ENCODE measurements at places on chromosomes 3 and 15. TPM values are rescaled to one million over a fixed set of nuclear protein-coding genes. Genes with fewer than 3 reads are reported as not detected.

DNA sequence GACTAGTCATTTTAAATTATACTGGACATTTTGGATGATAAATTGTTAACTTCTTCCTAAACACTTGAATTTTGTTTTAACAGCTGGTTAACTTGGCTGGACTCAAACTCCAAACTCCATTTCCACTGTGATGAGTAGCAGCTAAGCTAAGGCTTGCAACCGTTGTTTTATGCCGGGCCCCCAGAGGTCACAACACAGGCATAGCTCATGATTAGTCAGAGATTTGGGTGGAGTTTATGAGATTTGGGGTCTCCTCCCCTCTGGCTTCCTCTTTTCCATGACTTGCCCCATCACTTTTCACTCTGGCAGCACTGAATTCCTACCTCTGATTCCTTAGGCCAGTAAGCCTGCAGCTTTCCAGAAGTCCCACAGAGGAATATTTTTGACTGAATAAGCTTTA, 12.8 kb downstream of the THAP10 start:
- DNase-seq = no peak

Gene GOLGA6L10
- total RNA-seq = 0.73 TPM

Gene CFAP100
- not detected for total RNA-seq

Gene ARPP21
- not detected for total RNA-seq

Gene KIF7
- 5.1 TPM for total RNA-seq

DNA sequence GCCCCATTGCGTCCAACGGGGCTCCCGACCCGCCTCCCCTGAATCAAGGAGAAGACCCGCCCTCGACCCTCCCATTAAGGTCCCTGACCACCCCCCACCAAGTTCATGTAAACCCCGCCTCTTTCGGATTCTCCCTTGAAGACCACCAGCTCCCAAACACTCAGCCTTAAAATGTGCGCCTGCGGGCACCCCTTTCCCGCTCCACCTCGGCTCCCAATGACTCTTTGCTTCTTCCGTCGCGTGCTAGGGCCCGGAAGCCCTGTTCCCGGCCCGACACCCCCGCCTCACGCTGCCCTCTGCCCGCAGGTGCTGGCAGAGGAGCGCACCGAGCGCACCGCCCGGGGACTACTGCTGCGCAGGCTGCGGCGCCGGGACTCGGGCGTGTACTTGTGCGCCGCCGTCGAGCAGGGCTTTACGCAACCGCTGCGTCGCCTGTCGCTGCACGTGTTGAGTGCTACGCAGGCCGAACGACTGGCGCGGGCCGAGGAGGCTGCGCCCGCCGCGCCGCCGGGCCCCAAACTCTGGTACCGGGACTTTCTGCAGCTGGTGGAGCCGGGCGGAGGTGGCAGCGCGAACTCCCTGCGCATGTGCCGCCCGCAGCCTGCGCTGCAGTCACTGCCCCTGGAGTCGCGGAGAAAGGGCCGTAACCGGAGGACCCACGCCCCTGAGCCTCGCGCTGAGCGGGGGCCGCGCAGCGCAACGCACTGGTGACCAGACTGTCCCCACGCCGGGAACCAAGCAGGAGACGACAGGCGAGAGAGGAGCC, 2.7 kb upstream of the LSMEM2 start:
- no peak for DNase-seq

- DNase-seq = peak; percentile 81
These were observed 11.1 kb downstream of the RUVBL1 start for GRCh38 chr3:128112357-128112968.

GRCh38 chr3:89925976-89926375, 818.6 kb downstream of the EPHA3 start:
- no peak for DNase-seq

Gene NANOGP8
- total RNA-seq = not detected

DNA sequence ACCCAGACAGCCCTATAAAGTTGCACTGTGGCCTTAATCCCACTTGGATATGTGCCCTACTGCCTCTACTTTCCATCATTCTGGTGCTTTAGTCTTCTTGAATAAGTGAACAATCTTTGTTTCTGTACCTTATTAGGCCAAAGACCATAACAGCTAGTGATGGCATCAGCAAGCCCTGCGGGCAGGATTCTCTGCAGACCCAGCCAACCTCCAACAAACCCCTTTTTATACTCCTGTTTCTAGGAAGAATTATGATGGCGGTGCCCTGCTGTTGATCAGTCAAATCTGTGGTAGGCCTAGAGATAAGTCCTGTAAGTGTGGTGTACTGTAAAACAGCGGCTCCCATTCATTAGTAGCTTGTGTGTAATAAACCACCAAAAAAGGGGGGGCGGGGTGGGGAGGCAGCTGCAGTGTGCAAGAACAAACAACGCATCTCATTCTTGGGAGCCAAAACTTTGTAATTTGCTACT, 40.5 kb downstream of the SOX2 start:
- no peak for DNase-seq

GRCh38 chr3:148790851-148791735, 36.5 kb upstream of the CPB1 start:
- no peak for DNase-seq

DNA sequence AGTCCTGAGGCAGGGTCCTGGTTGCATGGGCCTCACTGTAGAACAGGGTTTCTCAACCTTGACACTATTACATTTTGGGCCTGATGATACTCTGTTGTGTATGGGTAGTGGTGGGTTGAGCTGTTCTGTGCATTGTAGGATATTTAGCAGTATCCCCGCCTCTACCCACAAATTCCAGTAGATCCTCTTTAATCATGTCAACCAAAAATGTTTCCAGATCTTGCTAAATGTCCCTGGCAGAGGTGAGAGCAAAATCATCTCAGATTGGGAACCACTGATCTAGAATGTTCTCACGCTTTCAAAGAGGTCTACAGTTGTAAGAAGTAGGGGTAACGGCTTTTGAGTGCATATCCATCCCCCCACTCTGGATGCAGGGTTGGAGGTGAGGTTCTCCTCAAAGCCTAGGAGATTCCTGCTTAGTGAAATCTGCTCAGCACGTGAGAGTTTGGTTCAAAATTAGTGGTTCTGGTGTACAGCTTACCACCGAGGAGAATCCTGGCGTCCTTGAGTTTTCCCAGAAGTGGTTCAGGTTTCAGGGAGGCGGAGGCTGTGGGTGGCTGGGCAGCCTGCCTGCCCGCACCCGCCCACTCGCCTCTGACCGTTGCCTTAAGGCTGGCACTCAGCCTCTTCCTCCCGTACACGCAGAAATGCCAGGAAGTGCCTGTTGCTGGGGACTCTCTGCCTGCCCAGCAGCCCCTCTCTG, 5.3 kb downstream of the ACVR2B start:
- DNase-seq = no peak

Gene AGBL1
- not detected for total RNA-seq

DNA sequence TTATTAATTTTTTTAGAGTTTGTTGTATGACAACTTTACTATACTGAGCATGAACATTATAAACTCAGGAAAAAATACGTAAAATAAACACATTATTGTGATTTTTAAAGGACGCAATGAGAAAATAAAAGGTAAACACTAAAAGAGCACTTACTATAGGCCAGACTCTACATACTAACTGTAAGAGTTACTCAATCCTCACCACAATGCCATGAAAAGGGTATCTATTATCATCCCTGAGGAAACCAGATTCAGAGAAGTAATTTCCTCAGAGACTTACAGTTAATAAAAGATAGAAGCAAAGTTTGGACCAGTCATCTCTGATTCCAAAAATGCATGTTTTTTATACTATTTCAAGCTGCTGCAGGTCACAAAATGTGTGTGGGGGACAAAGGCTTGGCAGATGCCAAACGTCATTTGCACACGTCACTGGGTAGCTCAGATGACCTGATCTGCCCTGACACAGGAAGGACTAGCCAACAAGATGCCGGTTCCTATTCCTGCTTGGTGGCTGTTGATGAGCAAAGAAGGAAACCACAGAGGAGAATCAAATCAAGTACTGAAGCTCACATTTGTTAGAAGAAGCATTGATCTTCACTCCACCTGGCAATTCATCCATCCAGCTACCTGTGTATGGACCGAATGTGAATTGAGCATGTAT, 42.3 kb downstream of the KLHL6 start:
- DNase-seq = no peak

Gene ALPK3
- 68.4 TPM for total RNA-seq

Gene ITIH3
- total RNA-seq = not detected

DNA sequence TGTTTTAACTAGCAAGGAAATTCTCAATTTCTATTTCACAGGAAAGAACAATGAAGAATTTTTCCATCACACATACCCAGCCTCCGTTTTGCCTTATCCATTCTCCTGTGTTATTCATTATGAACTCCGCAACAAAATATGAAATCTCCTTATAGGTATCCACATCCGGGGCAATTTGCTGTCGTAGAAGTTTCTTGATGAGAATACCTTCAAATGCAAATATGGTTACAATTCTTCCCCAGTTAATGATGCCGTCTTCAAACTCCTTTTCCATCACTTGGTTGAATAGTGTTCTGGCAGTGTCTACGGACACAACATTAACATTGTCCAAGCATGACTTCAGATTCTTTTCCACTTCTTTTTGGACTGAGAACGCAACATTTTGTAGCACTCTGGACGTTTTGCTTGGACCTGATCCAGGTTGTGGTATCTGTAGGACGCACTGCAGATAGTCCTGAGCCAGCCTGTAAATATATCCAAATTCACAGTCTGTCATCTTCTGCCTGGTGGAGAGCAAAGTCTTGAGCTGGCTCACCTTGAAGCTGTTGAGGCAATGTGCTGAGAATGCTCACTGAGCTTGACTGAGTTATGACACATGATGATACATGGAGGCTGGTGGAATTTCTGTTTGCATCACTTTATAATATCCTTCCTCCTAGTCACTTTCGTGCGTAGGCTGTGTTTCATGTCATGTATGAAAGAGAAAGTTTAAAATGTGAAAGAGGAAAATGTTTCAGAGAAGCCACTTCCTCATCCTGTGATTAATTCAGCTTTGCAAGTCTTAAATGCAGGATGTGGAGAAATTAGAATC, at the start of gene BCL2A1:
TSS of gene BCL2A1 (minus strand) at position 573 of the 811 bp plus-strand sequence. CDS start at position 496, 77 bp downstream.
- no peak for DNase-seq

GRCh38 chr3:134239538-134239937, 11.1 kb downstream of the RYK start:
- no peak for DNase-seq

DNA sequence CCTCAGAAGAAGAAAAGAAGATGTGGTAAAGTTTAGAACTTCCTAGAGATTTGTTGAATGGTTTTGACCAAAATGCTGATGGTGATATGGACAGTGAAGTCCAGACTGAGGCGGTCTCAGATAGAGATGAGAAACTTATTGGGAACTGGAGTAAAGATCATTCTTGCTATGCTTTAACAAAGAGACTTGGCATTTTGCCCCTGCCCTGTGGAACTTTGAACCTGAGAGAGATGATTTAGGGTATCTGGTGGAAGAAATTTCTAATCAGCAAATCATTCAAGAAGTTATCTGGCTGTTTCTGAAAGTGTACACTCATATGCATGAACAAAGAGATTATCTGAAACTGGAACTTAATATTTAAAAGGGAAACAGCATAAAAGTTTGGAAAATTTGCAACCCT, 505.2 kb downstream of the NSUN3 start:
- DNase-seq = no peak

DNA sequence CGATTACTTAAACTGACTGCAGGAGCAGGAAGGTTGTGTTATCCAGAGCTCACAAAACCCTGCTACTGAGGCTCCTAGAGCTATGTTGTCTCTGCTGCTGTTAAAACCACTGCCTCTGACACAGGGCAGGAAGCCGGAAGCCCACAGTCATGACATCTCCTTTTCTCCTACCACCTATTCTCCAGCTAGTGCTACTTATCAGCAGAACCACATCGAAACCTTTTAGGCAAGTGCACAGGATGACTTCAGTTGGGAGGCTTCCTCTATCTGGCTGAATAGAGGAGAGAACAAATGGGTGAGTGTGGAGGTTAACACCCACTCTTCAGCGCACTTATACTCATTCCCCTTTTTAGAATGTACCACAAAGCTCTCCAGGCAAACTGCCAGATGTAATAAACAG, 638.0 kb downstream of the OTOL1 start:
- no peak for DNase-seq

Gene SLC2A2
- total RNA-seq = not detected

Gene APOD
- total RNA-seq = 8.6 TPM

Gene FXR1
- 136 TPM for total RNA-seq

Gene TLE3
- 142 TPM for total RNA-seq

Gene GOLGA6A
- total RNA-seq = not detected

DNA sequence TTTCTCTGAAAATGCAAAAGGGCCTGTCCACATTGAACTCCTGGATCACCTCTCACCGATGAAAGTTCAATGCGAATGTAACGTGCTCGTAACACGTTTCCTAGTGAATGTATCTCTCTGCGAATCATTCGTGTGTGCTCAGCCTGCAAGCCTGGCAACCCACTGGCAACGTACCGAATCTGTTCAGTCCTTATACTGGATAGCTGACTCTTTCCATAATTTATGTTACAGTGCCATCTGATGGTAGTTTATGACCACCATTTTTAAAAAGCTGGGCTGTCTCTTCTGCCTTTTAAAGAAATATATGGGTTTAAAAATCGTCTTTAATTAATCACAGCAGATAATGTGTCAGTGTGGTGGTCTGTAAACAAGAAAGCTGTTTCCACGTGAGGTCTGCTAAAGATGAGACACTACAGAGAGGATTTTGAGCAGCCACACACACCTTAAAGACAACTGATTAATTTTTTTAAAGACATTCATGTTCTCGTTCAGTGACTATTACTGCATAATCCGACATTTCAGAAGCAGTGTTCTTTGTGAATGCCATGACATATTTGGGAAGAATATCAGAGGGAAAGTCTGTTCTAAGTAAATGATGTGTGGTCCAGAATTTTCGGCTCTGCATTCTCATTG, 69.4 kb upstream of the FOXP1 start:
- DNase-seq = peak; percentile 29
